Islet precursor cell (in vitro differentiated cells): ENCODE measurements at places on chromosomes 2 and 18.

DNA sequence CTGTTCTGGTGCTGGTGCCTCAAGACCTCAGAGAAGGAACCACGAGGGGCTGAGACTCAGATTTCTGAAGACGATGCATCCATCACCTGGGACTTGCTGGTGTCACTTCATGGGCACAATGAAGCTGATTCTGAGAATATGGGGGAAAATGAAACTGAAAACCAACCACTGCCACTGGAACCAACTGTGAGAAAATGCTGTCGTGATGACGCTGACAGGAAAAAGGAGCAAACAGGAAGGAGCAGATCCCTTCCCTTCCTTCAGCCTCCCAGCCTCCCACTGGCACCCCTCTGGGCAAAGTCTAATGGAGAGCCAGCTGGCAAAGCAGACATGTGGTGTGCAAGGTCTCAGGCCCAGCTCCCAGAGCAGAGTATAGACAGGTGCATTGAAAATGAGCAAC is 109.7 kb downstream of the FOXI3 start:
- no peak for DNase-seq

DNA sequence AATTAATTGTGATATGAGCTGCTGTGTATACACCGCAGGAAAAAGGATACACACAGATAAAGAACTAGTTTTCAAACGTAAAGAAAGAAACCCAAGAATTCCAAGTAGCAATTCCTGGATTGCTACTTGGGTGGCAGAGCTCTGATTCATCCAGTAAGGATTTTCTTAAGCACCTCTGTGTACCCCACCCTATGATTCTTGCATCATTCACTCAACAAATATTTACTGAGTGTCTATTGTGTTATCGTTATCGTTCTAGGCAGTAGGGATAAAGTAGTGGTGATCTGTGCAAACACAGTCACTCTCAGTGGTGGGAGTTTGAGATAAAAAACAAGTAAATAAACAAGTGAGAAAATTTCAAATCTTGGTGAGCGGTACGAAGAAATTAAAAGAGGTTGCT is 4.9 kb upstream of the TMEM200C start:
- DNase-seq: no peak

DNA sequence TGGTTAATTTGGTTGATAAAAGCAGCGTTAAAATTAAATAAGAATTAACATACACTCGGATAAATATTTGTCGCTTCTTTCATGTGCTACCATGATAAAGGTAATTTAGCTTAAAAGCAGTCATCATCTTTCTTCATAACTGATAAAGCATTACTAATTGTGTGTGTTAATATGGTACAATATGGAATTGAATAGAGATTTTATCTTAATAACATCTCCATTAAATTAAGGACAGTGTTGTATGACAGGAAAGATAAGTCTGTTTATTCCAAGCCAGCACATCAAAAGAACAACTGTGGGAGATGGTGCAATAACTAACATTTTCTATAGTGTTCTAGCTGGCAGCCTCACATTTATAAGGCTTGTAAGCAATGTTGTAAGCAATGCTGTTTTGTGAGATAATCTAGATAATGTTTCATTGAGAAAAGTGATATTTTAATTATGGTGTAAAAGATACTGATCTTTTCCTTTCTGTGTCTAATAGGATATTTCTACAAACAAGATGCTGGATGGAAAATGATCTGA is 64.4 kb upstream of the AFF3 start:
- no peak for DNase-seq

DNA sequence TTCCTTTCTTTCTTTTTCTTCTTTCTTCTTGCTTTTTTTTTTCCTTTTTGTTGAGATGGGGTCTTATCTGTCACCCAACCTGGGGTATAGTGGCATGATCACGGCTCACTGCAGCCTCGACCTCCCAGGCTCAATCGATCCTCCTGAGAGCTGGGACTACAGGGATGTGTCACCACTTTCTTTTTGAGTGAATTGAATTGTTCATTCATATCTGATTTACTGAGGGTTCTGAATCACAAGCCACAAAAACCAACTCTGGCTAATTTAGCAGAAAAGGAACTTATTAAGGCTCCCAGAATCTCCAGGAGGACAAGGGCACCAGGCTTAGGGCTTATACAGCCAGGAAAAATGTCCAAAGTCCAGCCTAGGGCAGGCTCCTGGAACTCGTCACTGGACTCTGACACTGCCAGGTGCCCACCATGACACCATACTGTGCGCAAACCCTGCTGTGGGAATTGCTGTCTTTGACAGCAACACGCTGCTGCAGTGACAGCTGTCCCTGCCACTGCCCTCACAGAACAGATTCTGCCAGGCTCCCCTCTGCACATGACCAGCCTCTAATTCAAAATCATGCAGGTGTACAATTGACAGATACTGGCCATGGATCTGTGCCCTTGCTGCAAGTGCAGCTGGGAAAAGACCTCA is 42.9 kb upstream of the EML6 start:
- DNase-seq: peak; percentile 49

DNA sequence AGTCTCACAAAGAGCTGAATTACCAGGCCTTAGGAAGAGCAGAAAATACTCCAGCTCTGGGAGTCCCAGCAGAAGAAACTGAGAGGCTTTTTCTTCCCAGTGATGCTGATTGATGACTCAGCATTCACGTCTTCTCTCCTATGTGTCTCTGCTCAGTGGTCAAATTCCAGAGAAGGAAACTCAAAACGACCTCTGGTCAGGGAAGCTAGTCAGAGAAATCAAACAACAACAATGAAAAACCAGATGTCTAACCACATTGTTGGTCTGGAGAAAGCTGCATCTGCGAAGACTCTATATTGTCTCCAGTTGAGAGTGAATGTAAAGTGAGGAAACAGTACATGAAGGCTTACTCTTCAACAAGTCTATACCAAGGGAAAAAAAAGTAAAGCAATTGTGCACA is 28.6 kb upstream of the CERS6 start:
- peak; percentile 58 for DNase-seq

DNA sequence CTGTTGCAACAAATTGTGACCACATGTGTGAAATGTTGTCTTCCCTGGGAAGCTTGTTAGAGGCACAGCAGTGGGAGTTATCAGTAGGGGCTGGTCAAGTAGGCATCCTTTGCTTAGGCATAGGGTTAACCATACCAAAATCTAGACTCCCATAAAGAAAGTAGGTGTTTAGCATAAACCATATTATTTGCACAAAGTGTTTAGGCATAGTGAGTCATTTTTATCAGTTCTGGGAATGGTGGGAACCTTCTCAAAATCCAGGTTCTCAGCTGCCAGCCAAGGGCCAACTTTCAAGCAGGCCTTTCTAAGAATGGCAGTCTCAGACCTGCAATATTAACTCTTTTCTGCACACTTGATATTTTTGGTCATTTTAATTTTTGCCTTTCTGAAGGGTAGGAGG is 88.5 kb downstream of the RAB3GAP1 start:
- DNase-seq: no peak

- peak; percentile 64 for DNase-seq
Observed at GRCh38 chr2:65856928-65857327, 424.5 kb upstream of the SPRED2 start.

DNA sequence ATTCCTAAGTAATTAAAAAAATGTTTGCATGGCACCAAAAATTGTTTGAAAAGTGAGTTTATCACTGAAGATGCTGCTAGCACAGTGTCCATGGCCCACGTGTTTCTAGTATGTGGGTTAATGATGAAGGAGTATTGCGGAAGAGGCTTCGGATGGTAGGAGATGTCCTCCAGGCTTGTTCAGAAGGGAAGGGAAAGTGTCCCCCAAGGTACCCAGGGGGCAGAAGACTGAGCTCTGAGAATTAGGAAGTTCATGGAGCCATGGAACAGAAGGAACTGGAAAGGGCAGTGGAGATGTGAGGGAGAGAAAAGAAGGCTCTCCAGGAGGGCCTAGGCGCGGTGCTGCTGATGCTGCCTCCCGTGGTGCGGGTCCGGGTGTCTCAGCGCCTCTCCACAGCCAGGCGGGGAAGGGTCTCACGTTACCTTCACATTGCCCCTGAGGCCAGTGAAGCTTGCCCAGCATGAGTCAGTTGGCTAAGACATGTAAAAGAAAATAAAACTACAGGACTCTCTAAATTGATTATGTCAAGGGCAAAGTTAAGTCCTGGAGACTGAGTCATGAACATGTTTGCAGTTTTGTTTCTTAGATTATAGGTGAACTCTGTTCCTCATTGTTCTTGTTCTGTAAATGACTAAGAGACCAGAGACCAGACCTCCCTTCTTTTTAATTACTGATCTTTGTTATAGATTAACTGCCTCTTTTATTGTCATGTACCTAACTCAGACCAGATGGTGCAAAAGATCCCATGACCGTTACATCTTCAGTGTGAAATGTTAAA is 89.0 kb downstream of the MTCL1 start:
- peak; percentile 51 for DNase-seq
